Stimulated activated CD8-positive, alpha-beta memory T cell treated with anti-CD3 and anti-CD28 coated beads, Interleukin-12 subunit alpha, Interleukin-12 subunit beta, amount 100 ng/mL, for 4 hours (primary cell): ENCODE measurements at places on chromosomes 6 and 20.

- DNase-seq: no peak
Observed at GRCh38 chr6:137867685-137868509, 838 bp downstream of the TNFAIP3 start.

GRCh38 chr6:75621846-75622245, 20.2 kb downstream of the SENP6 start:
- DNase-seq: no peak

DNA sequence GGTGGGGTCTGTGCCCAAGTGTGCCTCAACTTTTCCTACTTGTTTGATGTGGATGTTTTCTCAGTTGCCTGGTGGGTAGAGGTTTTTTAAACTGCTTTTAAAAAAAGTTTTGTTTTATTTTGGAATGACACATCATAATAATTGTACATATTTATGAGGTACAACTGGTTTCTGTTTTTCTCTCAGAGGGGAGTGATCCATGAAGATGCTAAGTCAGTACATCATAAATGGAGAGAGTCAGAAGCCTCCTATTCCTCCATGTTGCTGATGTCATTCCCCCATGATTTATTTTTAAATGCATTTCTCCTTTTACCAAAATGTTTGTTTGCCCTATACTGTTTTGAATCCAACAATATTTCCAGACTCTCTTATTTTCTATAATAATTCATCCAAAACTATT, 77.3 kb upstream of the CLVS2 start:
- DNase-seq: no peak

GRCh38 chr6:152146385-152146784, 338.9 kb downstream of the ESR1 start:
- DNase-seq: no peak

GRCh38 chr6:56657354-56657753, 14.7 kb upstream of the DST start:
- no peak for DNase-seq

DNA sequence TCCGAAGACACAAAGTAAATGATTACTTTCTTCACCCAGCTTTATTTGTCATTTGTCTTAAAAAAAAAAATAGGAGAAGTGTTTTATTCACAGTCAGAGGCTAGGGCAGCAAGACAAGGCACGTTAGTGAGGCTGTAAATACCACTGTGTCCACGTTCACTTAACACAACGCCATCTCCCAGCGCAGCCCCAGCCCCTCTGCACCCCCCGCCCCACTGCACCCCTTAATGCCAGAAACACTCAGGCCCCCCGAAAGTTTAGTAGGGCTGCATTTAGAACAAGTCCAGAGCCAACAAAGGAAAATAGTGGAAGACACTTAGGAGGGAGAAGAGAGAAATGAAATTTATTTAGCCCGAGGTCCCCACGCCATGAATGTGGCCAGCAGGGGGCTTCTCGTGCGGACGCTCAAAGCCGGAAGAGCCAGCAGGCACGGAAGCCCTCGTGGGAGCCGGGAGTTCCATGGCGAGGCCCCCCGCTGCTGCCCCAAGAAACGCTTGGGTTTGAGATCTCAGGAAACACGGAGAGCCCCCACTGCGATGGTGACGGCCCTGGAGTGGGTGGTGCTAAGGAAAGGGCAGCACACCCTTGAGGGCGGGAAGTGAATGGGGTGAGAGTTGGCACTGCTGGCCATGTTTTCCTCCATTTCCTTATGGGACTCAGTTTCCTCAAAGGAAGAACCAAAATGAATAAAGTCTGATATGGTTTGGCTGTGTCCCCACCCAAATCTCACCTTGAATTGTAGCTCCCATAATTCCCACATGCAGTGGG, 50.2 kb downstream of the IYD start:
- peak; percentile 26 for DNase-seq

GRCh38 chr20:49230021-49230420, 10.8 kb downstream of the DDX27 start:
- DNase-seq: no peak

- no peak for DNase-seq
Observed at GRCh38 chr20:5470943-5471342, 154.2 kb upstream of the PROKR2 start.

- no peak for DNase-seq
Observed at GRCh38 chr6:42778122-42778521, 3.7 kb upstream of the BICRAL start.

GRCh38 chr6:164114051-164114450, 699.5 kb downstream of the QKI start:
- DNase-seq: no peak

DNA sequence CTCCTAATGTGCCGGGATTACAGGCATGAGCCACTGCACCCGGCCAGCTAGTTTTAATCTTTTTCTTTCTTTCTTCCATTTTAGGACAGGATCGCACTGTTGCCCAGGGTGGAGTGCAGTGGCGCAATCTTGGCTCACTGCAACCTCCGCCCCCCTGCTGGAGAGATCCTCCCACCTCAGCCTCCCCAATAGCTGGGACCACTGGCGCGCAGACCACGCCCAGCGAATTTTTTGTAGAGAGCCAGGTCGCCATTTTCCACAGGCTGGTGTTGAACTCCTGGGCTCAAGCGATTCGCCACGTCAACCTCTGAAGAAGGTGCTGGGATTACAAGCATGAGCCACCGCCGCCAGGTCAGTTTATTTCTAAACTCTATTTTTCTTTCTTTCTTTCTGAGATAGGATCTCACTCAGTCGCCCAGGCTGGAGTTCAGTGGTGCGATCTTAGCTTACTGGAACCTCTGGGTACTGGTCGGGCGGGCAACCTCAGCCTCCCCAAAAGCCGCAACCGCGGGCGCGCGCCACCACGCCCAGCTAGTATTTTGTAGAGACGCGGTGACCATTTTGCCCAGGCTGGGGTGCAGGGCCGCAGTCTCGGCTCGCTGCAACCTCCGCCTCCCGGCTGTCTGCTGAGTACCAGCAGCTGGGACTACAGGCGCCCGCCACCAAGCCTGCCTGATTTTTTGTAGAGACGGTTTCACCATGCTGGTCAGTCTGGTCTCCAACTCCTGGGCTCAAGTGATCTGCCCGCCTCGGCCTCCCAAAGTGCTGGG, 20.0 kb upstream of the LIN28B start:
- DNase-seq: no peak

DNA sequence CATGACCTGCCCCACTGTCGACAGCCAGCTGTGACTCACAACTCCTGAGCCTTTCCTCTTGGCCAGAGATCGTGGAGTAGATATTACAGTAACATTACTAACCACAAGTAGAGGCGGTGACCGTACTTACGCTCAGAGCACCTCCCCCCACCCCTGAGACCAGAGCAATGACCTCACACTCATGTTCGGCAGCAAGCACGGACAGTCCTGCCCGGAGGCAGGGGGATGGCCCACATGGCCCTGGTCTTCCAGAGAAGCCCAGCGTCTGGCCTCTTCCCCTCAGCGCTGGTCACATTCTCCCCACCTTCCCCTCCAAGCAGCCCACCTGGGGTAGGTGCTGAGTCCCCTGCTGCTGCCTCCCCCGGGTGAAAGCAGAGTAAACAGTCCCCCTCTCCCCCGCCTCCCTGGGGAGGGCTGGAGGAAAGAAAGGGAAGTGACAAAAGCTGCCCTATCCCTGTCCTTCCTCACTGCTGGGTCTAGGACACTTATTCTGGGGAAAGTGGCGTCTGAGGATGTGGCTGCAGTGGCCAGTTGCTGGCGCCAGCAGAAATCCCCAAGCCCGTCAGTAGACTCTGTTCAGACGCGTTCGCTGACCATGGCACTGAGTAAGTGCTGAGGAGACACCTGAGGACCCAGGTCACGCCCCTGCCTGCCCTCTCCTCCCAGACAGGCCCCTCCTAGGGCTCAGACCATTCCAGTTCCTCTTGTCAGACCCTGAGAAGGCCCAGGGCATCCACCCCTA, 68.5 kb downstream of the MRPL14 start:
- DNase-seq: no peak

DNA sequence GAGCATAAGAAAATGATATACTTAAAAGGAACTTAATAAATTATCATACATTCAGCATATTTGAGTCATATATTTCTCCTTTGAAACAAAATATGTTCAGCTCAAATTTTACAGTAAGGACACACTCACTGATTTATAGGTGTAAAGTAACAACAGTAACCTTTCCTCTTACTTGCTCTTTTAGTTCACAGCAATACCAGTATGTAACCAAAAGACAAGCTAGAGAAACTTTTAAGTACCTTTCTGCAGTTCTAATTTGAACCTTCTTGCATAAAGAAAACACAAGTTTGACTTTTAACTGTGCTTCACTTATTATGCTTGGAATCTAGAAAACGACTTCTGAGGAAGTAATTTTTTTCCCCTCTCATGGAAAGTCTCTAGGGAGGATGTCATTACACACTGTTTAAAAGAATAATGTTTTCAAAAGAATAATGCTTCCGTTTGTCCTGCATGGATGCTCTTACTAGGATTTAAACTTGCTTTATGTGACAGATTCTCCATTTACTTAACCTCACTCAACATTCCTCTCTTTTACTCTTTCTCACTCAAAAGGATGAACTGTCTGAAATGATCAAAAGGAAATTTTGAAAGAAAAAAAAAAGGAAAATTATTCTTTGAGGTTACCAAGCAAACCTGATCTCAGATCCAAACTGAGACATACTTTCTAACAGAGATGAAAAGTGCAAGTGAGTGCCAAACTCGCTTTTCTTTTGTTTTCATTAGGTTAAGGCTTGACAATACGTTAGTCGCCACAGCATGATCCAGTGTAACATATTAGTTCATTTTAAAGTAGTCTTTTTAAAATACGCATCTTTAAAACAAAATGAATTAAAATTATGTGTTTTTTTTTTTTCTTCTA, 22.4 kb upstream of the CALHM6 start:
- no peak for DNase-seq

DNA sequence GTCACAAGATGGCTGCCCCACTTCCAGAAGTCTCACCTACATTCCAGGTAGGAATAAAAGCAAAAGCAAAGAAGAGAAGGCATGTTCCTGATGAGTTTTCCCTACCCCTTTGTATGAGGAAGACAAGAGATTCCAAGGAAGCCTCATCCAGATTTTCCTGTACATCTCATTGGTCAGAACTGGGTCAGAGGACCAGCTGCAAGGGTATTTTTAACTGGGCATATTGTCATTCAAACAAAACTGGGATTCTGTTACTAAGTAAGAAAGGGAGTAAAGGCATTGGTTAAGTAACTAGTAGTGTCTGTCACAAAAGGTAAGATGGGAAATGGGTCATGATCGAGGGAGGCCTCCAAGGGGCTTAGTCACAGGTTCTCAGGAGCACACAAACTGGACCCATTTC, 28.2 kb upstream of the RIMS4 start:
- DNase-seq: no peak

- no peak for DNase-seq
Observed at GRCh38 chr6:166618251-166618650, 8.8 kb downstream of the RPS6KA2 start.

DNA sequence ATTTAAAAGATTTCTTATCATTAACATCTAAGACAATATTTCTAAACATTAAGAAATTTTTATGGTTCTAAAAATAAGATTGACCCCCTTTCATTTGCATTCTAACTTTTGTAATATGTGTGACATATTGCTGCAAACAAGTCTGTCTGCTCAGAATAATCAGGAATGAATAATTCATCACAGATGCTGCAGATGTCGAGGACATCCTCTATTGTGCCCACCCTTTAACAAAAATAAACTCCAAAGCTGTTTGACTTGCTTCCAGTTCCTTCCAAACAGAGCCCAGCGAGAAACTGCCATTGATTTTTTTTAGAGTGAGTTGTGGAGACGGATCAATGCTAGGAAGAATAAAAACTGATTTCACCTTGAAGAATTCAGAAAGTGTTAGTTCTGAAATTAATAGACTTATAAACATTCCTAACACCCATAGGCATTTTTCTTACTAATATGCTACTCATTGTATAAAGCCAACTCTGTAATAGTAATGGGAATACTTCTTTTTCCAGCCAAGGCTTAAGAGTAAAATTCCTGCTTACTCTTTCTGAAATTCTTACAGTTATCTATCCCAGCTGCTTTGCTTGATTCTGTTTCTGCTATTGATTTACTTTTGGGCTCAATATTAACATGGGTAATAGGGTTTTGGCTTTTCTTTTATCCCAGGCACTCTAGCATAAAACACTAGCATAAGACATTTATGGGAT, 244.8 kb upstream of the FAM83B start:
- no peak for DNase-seq

DNA sequence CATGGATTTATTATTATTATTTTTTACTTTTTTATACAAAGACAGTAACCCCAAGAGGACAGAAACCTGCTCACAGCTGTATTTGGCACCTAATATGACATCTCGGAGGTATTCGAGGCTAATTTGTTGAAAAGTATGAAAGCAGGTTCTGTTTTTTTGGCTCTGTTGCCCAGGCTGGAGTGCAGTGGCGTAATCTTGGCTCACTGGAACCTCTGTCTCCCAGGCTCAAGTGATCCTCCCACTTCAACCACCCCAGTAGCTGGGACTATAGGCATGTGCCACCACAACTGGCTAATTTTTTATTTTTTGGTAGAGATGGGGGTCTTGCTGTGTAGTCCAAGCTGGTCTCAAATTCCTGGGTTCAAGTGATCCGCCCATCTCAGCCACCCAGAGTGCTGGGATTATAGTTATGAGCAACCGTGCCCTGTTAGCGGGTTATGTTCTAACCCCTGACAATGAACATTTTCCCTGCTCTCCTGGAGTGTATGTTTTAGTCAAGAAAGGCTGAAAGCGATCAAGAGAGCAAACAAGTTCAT, 53.7 kb upstream of the ZNF217 start:
- DNase-seq: no peak

GRCh38 chr20:43140726-43141125, 49.0 kb downstream of the PTPRT start:
- DNase-seq: no peak

DNA sequence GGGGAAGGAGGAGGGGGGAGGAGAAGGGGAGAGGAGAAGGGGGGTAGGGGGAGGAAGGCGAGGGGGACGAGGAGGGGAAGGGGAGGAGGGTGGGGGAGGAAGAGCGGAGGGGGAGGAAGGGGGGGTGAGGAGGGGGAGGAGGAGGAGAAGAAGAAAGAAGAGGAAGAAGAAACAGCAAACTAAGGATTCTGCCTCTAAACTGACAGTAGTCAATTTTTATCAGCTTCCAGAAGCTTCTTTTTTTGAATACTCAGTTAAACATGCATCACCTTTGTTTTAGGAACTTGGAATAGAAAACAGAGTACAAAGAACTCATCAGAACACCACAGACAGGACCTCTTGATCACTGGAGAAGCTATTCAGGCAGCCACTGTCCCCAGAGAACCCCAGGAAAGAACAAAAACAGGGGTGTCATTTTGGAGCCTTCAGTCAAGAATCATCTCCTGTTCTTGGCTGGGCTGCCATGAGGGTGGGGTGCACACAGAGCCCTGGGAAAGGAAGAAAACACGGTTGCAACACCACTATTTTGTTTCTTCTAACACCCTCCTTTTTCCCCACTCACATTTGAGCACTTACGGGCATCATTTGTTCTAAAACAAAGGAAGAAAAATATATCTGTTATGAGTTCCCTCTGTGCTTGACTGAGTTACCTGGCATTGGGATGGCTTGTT, 67.4 kb downstream of the TMEM170B start:
- no peak for DNase-seq

- no peak for DNase-seq
Observed at GRCh38 chr20:57738484-57738883, 28.7 kb upstream of the PMEPA1 start.
